Sciatic nerve (tissue), 2 donors: ENCODE measurements at places on chromosomes 16 and 17. TPM values are rescaled to one million over a fixed set of nuclear protein-coding genes. Genes with fewer than 3 reads are reported as not detected.

Gene SLC16A6
- total RNA-seq: 1.1 TPM

Gene EME1
- 1.5 TPM for total RNA-seq

Gene TMEM97
- 21.8 TPM for total RNA-seq

Gene TEX19
- not detected for total RNA-seq

Gene C16orf92
- total RNA-seq: not detected

Gene CD300C
- 1.7 TPM for total RNA-seq

Gene PRR35
- not detected for total RNA-seq

Gene SLC38A8
- total RNA-seq: not detected

Gene TEX14
- 0.76 TPM for total RNA-seq

Gene MT1A
- total RNA-seq: 1.8 TPM

Gene TP53TG3F
- not detected for total RNA-seq

Gene G6PC1
- total RNA-seq: not detected

Gene GPR179
- total RNA-seq: 0.22 TPM

Gene LRRC37A
- total RNA-seq: 4.3 TPM

Gene GRAP
- 6.2 TPM for total RNA-seq

Gene WRAP53
- 5.7 TPM for total RNA-seq

Gene KRT39
- not detected for total RNA-seq

Gene OR1A1
- total RNA-seq: not detected

Gene DYNLL2
- 28.3 TPM for total RNA-seq

Gene SRL
- 1.9 TPM for total RNA-seq

Gene SLFN14
- 0.45 TPM for total RNA-seq

Gene CDR2
- total RNA-seq: 31.1 TPM

Gene RDM1
- total RNA-seq: not detected

Gene KRT40
- not detected for total RNA-seq

Gene ZKSCAN2
- 5.9 TPM for total RNA-seq

Gene PRAC2
- not detected for total RNA-seq

Gene PERCC1
- total RNA-seq: not detected

Gene HELZ
- 86.0 TPM for total RNA-seq

Gene SRCIN1
- total RNA-seq: 4.5 TPM

Gene KRT17
- total RNA-seq: not detected

Gene MRPL28
- 32.5 TPM for total RNA-seq

Gene HSPB9
- total RNA-seq: not detected

Gene SLC13A2
- not detected for total RNA-seq

Gene MFAP4
- 115 TPM for total RNA-seq

Gene OR1F1
- total RNA-seq: not detected

Gene SEPTIN12
- not detected for total RNA-seq

Gene KRTAP3-1
- not detected for total RNA-seq

Gene EVPL
- 1.2 TPM for total RNA-seq

Gene TBC1D24
- 15.4 TPM for total RNA-seq

Gene TBC1D3K
- not detected for total RNA-seq

Gene TMEM219
- total RNA-seq: 82.4 TPM

Gene CES5A
- total RNA-seq: not detected

Gene GGA2
- total RNA-seq: 62.9 TPM
